Activated CD8-positive, alpha-beta T cell treated with anti-CD3 and anti-CD28 coated beads for 36 hours (primary cell): ENCODE measurements at places on chromosomes 5 and 9. TPM values are rescaled to one million over a fixed set of nuclear protein-coding genes. Genes with fewer than 3 reads are reported as not detected.

ROR2 gene
- total RNA-seq, result not detected

CCDC180 gene
- 3.2 TPM for total RNA-seq

BRINP1 gene
- total RNA-seq, result not detected

EGFL7 gene
- total RNA-seq, result 1.6 TPM

SH3TC2 gene
- not detected for total RNA-seq

SLC4A9 gene
- 0.36 TPM for total RNA-seq

GRCh38 chr9:37324691-37325490 lies 97.6 kb upstream of the GRHPR start:
- DNase-seq, result no peak

DNA sequence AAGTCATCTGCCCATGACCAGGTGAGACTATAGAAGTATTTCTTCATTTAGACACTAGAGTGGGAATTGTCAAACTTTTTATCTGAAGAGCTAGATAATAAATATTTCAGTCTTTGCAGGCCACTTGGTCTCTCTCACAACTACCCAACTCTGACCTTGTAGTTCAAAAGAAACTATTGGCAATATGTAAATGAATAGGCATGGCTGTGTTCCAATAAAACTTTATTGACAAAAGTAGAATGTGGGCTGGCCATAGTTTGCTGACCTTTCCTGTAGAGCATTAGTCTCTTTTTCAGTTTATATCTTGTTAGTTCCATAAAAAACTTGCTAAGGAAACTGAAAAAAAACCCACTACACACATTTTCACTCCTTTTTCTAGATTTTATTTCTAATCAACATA lies 535.5 kb downstream of the PRR16 start:
- no peak for DNase-seq

DNA sequence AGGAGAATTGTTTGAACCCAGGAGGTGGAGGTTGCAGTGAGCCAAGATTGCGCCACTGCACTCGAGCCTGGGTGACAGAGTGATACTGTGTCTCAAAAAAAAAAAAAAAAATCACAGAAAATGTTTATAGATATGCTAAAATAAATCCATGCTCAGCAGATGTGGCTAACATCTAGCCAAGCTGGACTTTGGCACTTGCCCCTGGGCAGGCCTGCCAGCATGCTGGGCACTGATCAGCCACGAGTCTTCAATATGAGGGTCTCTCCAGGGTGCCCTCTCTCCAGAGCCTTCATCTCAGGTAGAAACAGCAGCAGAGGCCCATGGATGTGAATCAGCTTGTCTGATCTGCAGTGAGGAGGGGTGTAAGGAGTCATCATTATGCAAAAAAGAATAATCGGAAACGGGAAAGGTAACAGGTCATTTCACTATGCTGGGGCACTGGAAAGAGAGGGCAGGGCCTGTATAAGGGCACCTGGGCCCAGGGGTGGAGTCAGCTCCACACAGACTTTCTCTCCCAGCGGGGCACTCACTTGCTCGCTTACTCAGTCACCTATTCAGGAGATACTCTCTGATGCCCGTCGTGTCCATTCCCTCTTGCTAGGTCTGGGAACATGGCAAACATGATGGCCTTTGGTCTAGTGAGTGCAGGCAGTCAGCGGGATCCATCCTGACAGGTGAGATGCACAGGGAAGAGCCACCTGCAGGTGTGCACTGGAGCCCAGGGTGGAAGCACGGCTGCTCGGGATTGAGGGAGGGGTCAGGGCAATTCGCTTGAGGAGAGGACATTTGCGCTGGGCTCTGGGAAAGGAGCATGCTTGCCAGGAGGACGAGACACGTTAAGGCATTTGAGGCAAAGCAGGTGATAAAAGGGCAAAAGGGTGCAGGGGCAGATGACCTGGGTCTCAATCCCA lies 17.1 kb downstream of the RNF44 start:
- DNase-seq, result no peak

- no peak for DNase-seq
Observed at GRCh38 chr5:166781737-166782136, 1509.7 kb upstream of the WWC1 start.

DNA sequence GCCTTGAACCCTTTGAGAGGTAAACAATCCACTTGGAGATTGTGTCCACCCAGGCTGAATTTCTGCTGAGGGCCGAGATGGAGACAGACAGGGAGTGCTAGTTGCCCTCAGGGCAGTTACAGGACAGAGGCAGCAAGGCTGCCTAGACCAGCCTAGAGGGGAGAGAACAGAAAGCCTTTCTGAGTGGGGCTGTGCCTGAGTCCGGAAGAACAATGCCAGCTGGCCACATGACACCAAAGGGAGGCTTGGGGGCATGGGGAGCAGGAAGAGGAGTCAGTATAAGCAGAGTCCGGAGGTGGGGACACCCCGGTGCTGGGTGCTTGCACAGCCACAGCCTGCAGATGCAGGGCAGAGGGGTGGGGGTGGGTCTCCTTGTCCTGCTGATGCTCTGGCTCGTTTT lies 145.7 kb downstream of the CFAP90 start:
- no peak for DNase-seq

DNA sequence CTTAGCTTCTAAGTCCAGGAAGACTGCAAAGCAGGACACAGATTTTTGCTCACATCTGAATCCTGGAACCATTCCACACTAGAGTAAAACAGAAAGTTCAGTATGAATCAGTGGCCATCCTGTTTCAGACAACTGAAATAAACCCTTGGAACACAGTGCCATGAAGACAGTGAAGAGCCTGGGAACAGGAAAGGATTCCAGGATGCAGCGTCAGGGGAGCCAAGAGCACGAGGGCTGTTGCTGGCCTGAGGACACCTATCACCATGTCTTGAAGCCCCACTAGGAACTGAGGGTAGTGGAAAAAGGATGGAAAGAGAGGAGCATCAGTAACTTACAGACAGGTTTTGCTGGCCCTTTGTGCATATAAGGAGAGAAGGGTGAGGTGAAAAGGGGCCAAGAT lies 115.3 kb upstream of the FSTL4 start:
- DNase-seq, result no peak
